Thoracic aorta (tissue), 2 donors: ENCODE measurements at places on chromosomes 7 and 10. TPM values are rescaled to one million over a fixed set of nuclear protein-coding genes. Genes with fewer than 3 reads are reported as not detected.

Gene EPDR1
- total RNA-seq = 98.8 TPM

Gene FAM25C
- not detected for total RNA-seq

DNA sequence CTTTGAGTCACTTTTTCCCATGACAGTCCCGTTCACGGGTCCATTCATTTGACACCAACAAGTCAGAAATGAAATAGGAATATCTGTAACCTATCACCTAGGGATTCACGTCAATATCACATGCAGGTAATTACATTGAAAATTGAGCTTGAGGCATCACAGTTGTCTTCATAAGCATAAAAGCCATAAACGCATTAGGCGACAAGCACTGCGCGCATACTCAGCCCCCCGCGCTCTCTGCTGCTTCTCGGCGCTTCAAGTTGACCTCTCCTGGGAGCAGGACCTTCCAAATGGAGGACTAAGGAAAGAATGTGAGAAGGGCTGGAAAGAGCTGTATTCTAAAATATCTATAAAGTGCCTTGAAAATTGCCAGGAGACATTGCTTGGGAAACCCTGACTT, 130.5 kb upstream of the TNS3 start:
- no peak overlapping the region for H3K27ac ChIP-seq
- no peaks in the 10 kb centered on the region for H3K4me1 ChIP-seq
- no peaks in the 10 kb centered on the region for H3K36me3 ChIP-seq
- DNase-seq = no peak

DNA sequence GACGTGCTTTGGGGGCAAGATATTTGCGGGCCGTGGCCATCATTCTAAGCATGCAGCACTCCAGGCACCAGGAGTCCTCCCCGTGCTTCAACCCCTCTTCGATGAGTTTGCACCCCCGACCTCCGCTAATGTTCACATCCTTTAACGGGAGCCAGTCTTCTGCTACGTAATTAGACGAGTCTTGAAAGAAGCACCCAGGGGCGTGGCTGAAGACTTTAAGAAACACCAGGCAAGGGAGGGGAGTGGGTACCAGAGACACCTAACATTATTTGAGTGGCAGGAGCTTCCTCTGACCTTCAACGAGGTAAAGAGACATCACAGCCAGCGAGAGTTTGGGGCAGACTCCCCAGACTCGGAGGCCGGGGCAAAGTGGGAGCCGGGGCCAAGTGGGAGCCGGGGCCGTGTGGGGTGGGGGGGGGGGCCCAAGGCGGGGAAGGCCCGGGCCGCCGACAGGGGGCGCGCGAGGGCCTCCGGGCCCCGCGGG, 31.1 kb upstream of the TOMM7 start:
- peak; percentile 11 for DNase-seq
- peaks cover 7% of the 10 kb centered on the region for H3K4me1 ChIP-seq
- H3K27ac ChIP-seq = peak overlapping the region; percentile 7
- no peaks in the 10 kb centered on the region for H3K27me3 ChIP-seq

DNA sequence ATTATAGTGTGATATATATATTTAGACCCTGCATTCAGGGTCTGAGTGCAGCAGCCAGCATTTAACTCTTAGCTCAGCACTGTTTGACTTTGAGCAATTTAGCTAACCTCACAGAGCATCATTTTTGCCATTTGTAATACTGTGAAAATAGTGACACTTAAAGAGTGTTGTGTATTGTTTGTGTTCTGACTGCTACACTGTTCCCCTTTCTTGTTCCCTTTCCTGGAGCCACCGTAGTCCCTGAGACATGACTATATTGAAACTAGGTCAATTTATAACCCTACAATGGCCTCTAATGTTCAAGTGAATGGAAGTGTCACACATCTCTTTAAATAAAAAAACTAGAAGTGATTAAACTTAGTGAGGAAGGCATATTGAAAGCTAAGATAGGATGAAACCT, 20.3 kb upstream of the CD36 start:
- DNase-seq = no peak
- no peaks in the 10 kb centered on the region for H3K4me1 ChIP-seq
- no peaks in the 10 kb centered on the region for H3K36me3 ChIP-seq
- H3K27ac ChIP-seq = no peak overlapping the region
- no peaks in the 10 kb centered on the region for H3K27me3 ChIP-seq
